ENCODE measurements at places on chromosomes 13 and 19. TPM values are rescaled to one million over a fixed set of nuclear protein-coding genes. Genes with fewer than 3 reads are reported as not detected.

DNA sequence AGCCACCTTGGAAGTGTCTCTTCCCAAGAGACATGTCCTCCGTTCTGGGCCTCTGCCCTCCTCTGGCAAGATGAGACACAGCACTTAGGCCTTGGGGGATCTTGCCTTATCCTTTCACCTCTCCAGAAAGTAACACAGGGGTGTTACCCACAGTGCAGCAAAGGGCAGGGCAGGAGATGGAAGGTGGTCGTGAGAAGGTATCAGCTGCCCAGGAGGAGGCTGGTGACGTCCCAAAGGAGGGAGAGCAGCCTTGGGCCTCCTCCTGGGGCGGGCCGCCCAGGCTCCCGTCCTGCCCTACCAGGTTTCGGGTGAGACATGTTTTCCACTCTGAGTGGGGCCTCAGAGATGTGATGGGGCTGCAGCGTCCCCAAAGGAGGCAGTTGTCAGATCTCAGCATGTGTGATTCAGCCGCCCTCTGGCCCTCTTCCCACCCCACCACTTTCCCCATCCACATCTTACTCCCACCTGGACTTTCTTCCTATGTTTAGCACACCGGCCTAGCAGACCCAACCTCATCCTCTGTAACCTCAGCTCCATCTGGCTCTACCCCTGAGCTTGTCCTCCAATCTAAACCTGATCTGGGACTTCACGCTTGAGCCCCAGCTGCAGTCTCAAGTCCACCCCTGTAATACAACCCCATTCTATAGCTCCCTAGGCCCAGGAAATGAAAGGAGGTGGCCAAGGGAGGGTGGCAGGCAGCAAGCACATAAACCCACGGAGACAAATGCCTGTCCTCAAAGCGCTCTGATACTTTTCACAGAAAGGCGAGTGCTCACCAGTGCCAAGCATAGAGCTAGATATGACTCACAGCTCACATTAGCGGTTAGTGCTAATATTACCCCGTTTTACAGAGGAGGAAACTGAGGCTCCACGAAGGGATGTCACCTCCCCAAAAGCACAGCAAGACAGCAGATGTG is 9.3 kb downstream of the POU2F2 start:
- no peak for DNase-seq

DNA sequence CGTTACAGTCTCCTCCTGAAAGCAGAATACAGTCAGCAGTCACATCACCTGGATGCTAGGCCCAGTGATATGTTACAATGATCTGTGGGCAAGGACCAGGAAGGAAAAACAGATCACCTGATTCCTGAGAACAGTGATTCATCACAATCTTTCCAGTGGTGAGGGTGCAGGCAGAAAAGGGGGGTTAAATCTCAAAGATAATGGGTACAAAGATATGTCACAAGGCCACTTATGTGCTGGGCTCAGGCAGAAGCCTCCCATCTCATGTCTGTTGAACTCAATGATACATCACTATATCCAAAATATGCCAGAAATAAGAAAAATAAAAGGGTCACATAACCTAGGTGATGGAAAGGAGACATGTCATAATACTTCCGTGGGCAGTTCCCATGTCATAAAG is 10.8 kb upstream of the ZNF91 start:
- no peak for DNase-seq

- no peak for DNase-seq
Observed at GRCh38 chr19:36773223-36773579, 594 bp upstream of the ZNF850 start.

GRCh38 chr13:41467425-41467945 is 10.1 kb downstream of the RGCC start:
- no peak for DNase-seq

GRCh38 chr13:95418946-95419345 is 117.7 kb upstream of the ABCC4 start:
- DNase-seq: no peak

ZNF136 gene
- total RNA-seq: 5.6 TPM

CYP2A7 gene
- total RNA-seq: not detected

PSG11 gene
- not detected for total RNA-seq
